Small intestine (tissue), 16 donors: ENCODE measurements at places on chromosomes 3 and 15.

DNA sequence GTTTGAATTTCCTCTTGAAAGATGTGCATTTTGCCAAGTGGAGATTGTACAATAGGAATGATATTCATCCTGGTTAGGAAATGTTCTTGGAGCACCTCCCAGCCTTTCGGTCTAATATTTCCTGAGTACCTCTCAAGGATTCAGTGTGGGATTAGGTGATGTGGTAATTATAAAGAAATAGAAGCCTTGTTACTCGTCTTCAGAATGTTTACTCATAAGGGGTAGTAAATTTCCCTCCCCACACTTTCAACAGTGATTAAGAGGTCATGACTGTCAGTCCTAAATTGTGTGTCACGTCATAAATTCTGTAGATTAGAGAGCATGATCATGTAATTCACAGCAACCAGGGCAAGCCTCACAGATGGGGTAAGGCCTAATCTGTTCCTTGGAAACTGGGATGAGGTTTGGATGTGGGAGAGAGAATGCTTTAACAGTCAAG lies 633.1 kb upstream of the TBL1XR1 start:
- DNase-seq: no peak

DNA sequence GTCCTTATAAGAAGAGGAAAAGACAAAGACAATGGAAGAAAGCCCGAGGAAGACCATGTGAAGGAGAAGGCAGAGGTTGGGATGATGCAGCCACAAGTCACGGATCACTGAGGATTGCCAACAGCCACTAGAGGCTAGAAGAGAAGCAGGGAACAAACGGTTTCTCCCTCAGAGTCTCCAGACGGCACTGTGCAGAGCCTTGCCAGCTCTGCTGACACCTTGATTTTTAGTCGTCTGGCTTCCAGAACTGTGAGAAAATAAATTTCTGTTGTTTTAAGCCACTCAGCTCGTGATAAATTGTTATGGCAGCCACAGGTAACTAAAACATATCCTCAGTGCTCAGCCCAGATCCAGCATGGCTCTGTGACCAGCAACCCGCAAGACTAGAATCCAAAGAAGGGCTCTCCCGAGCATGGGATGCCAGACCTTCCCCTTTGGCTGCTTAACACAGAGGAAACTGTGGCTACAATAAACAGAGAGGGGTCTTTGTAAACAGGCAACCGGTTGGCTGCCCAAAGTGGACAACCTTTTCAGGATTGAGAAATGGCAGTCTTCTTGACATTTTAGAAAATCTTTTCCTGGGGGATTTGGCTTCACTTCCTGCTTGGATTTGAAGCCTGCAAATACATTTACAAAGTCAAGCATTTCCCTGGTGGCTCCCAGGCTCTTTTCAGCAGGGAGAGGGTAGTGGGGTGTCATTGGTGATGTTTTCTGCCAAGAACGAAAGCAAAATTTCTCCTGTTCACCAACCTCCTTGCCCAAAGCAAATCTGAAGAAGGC lies 88.7 kb upstream of the ADPGK start:
- no peak for DNase-seq

- DNase-seq: peak; percentile 23
Observed at GRCh38 chr3:76585794-76586392, 454.0 kb upstream of the ROBO2 start.

- no peak for DNase-seq
Observed at GRCh38 chr3:58998476-58999117, 51.2 kb downstream of the CFAP20DC start.

- no peak for DNase-seq
Observed at GRCh38 chr3:143502081-143502480, 346.2 kb downstream of the SLC9A9 start.

- DNase-seq: no peak
Observed at GRCh38 chr15:47352217-47352616, 365.1 kb upstream of the SEMA6D start.

- DNase-seq: no peak
Observed at GRCh38 chr3:52350981-52351761, 35.1 kb downstream of the DNAH1 start.

DNA sequence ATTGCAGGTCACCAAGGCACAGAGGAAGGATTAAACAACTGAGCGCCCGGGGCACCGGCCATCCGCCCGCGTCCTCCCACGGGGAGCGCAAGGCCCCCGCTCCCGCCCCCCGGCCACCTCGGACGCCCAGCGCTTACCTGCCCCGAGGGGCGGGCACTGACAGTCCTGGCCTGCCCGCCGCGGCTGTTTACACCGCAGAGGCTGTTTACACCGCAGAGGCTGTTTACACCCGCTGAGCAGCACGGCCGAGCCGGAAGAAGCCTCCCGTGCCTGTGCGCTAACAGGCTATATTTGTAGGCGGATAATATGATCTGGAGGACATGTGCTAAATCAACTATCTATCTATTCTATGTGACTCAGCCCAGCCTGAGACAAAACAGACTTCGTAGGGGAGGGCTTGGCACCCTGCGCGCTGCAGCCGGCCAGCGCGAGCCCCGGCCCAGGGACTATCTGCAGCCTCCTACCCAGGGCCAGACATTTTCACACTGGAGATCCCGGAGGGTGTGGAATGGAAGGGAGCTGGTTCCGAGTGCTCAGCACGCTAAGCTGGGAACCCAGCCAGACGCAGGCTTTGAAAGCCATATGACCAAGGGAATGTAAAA lies at the start of gene LRRC2:
Gene LRRC2 (minus strand): TSS at position 263 of the 602 bp plus-strand sequence. CDS start 14,711 bp downstream, outside the sequence.
- peak; percentile 56 for DNase-seq

DNA sequence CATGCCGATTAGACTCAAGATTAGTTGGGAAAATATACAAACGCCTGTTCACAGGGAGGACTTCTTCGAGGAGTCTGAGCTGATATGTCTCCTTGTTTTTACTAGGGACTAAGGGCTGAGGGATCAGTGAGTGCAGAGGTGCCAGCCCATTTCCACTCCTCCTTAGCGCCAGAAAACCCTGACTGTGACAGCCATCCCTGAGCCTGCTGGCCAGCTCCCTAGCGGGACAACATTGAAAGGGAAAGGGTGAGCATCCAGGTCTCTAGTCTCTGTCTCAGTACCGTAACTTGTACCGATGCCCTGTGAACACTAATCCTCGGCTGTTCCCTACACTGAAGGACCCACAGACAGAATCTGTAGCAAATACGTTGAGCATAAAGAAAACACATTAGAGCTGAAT lies 243.4 kb downstream of the WNT5A start:
- no peak for DNase-seq
